Foreskin keratinocyte (primary cell): ENCODE measurements at places on chromosomes 11 and 22.

DNA sequence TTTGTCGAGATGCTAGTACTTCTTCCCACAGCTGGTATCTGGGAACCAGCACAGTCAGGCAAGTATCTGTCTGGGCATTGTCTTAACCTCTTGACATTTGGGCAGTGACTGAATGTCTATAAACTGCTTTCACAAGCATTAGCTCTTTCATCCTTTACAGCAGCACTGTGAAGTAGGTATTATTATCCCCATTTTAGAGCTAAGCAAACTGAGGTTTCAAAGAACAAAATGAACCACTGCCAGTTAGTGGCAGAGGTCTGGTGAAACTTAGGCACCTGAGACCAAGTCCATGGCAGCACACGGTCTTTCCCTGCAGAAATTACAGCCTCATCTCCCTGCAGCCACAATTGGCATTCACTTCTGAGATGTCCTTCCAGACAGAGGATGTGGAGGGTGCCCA, 111.0 kb upstream of the TBCEL start:
- DNase-seq, result no peak

- DNase-seq, result no peak
These were observed 505.6 kb upstream of the KIRREL3 start for GRCh38 chr11:127506126-127506525.

DNA sequence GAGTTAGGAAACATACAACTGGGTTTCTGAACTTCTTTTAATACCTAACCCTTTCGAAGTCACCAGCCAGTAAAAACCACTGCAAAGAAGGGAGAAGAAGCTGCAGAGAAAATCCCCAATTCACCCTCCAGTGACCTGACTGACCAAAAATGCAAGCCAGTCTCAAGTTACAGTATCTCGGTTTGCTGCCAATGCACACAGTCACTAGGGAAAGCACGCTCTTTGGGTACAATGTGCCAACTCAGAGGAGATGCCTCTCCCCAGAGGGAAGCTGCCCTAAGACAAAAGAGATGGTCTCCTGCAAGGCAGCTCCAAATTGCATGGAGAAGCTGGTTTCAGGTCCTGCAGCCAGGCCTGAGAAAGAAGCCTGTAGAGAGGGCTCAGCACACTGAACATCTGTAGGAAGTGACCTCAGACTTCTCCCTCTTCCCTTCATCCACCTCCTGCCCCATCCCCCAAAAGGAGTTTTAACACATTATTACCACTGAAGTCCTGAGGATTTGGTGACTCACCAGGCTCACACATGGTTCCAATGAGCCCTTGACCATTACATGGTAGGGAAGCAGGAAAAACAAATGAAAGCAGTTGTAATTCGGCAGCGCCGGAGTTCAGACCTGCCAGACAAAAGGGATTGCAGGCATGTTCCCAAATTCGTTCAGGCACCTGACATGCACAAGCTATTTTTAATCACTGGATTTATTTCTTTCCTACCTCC, 90.1 kb downstream of the ETS1 start:
- DNase-seq, result peak; percentile 83

GRCh38 chr11:111541254-111542061, 938 bp downstream of the LAYN start:
- no peak for DNase-seq

GRCh38 chr11:75384438-75385080, 14.8 kb upstream of the RPS3 start:
- DNase-seq, result no peak

GRCh38 chr11:68010090-68011041, at the start of gene ALDH3B1:
TSS of gene ALDH3B1 (plus strand) at chr11:68010327. CDS start at chr11:68015298, 4,971 bp downstream.
- no peak for DNase-seq

GRCh38 chr22:22934543-22935055, 47.0 kb downstream of the IGLL5 start:
- no peak for DNase-seq

GRCh38 chr11:119537306-119538253, 114.6 kb upstream of the THY1 start:
- DNase-seq, result no peak

GRCh38 chr11:88508759-88509581, 171.4 kb upstream of the CTSC start:
- no peak for DNase-seq

DNA sequence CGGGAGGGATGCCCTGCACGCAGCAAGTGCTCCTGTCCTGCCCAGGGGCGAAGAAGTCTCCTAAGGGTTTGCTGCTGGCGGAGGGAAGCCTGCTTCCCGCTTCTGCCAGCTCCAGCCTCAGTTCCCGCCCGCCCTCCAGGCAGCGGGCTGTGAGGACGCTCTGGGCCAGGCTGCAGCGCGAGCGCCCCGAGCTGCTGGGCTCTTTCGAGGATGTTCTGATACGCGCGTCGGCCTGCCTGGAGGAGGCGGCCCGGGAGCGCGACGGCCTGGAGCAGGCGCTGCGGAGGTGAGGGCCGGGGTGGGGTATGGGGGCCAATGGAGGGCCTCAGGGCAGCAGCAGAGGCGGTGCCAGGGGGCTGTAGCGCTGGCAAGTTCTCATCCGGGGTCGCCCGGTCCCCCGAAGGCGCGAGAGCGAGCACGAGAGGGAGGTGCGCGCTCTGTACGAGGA, 2.2 kb downstream of the CRACR2B start:
- no peak for DNase-seq

GRCh38 chr11:61553373-61554171, 27.3 kb downstream of the SYT7 start:
- no peak for DNase-seq

DNA sequence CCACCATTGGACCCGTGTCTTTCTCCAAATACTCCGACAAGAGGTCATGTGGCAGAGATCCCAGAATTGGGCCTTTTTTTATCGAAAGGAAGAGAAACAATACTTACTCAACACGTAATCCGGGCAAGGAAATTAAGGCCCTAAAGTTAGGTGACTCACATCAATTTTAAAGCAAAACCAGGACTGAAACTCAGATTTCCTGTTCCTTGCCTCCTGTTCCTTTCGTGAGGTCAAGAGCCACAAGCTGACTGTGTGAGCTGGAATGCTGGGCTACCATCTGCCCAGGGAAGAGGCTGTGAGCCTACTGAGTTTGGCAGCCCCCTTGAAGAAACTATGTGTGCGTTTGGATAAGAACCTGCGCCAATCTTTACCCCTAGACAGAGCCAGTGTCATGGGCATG, 27.1 kb upstream of the MRGPRX2 start:
- DNase-seq, result no peak

DNA sequence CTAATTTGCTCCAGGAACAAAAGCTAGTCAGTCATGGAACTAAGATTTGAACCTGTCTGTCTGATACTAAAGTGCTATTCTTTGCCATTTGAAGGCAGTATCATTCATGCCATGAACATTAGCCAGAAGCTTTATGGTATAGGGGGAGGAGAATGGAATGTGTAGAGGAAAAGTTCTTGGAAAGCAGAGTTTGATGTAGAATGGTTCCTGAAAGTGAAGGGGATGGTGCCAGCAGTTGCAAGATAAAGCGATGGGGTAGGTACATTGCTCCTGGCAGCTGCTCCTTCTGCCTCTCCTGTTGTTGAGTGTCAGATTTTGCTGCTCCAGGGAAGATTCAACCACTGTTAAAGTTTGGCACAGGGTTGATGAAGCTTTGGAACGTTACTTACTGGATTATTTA, 53.4 kb downstream of the ARHGAP42 start:
- peak; percentile 23 for DNase-seq

GRCh38 chr11:11584937-11585336, 36.9 kb downstream of the GALNT18 start:
- DNase-seq, result no peak

DNA sequence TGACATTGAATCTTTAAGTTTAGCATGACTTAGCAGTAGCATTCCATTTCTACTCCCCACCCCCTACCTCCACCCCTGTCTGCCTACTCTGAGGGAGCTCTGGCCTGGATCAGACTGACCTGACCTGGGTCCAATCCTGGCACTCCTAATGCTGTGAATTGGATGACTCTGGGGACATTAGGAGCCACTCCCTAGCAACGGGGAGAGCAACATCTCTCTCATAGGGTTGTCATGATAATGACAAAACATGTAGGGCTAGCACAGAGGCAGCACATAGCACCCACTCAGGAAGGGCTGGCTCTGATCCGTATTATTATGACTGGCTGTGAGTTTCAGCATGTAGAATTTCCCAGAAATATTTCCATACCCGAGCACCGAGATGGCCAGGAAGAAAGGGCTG, 40.5 kb downstream of the CABIN1 start:
- no peak for DNase-seq

DNA sequence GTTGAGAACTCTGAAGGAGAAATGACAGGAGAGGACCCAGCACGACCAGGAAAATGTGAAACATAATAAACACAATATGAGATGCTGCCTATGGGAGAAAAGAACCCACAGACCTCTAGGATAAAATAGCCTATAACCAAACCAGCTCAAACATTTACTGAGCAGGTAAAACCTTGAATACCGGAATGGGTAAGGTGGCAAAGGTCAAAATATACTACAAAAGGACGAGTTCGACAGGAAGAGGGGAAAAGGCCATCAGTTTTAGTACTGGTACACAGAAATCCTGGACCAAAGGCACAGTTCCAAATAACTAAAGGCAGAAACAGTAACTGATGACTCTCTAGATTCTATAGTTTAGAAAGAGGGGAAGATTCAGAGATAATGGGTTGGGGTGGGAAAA, 96.3 kb downstream of the AMBRA1 start:
- DNase-seq, result no peak

GRCh38 chr11:68980776-68981065, at the start of gene MRGPRD:
TSS of gene MRGPRD (minus strand) at chr11:68980986. CDS start at chr11:68980986, 0 bp downstream.
- no peak for DNase-seq

- DNase-seq, result no peak
These were observed 83.6 kb downstream of the INSC start for GRCh38 chr11:15198284-15198683.

DNA sequence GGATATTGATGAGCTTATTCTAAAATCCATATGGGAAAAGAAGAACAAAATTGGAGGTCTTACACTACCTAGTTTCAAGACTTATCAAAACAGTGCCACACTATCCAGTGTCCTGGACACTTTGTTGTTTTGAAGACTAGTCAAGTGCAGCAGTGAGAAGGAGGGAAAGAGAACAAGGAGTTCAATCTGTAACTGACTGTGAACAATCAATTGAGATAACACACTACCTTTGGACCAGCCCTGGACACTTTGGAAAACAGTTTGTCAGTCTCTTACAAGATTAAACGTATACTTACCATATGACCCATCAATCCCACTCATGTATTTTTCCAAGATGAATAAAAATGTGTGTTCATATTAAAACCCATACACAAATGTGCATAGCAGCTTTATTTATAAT, 10.0 kb upstream of the CSTF3 start:
- no peak for DNase-seq

DNA sequence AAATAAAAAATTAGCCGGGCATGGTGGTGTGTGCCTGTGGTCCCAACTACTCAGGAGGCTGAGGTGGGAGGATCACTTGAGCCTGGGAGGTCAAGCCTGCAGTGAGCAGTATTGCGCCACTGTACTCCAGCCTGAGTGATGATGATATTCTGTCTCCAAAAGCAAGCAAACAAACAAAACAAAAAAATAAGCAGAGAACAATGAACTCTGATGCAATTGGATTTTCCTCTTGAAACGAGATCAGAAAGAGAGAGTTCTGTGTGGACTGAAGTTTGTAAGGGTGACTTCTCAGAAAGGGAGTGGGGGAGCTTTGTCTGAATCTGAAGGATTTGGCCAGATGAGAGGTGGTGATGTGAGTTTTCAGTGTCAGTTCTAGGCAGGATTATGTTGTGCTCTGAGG, 6.0 kb upstream of the TMEM123 start:
- no peak for DNase-seq

DNA sequence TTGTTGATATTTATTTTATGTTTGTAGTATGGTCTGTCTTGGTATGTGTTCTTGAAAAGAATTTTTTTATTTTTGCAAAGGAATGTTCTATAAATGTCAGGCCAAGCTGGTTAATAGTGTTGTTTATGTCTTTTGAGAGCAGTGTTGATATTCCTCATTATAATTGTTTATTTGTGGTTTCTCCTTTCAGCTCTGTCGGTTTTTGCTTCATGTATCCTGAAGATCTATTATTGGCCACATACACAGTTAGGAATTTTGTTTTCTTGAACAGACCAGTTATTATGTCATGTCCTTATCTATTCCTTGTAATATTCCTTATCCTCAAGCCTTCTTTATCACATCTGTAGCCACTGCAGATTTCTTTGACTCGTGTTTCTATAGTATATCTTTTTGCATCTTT, 56.5 kb downstream of the PDHX start:
- no peak for DNase-seq

DNA sequence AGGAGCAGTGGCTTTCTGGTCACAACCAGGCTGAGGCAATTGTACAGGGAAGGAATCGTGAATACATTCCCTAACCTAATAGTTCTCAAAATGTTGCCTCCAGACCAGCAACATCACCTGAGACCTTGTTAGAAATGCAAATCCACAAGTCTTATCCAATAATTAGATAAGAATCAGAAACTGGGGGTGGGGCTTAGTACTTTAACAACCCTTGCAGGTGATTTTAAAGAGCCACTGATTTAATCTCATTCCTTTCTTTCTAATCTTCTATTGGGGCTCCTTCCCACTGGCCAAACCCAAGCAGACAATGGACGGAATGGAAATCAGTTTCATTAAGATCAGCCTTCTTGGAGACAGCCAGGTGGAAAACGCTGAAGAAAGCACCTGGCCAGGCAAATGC, 142.4 kb upstream of the DDI1 start:
- DNase-seq, result no peak

DNA sequence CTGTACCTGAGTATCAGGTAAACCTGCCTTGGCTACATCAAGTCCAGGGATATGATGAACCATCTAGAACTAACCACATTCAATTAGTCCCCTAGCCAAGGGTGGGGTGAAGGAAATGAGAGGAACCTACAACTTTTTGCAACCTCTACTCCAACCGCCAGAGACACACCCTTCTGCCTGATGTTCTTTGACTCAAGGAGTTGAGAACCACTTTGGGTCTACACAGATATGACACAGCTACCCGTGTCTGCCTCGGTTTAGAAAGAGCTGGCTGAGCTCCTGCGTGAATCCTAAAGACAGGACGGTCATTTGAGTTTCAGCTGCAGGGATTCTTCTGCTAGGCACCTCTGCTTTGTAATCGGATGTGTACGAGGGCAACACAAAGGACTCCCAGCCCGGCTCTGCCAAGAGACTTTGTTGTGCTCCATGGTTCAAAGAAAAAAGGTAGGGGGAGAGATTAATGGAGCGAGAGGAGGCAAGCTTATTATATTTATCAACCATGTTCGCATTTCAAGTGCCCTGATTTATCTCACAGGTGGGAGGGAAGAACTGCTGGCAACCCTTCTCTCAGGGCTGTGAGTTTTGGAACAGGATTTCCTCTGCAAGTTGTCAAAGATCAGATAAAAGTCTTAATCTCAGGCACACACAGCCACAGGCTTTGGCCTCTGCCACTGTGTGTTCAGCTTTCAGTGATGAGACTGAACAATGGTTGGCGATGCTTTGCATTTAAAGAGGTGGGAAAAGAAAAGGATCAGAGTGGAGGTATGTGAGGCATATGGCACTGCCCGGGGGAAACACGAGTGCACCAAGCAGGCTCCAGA, 35.1 kb downstream of the FLI1 start:
- DNase-seq, result no peak

DNA sequence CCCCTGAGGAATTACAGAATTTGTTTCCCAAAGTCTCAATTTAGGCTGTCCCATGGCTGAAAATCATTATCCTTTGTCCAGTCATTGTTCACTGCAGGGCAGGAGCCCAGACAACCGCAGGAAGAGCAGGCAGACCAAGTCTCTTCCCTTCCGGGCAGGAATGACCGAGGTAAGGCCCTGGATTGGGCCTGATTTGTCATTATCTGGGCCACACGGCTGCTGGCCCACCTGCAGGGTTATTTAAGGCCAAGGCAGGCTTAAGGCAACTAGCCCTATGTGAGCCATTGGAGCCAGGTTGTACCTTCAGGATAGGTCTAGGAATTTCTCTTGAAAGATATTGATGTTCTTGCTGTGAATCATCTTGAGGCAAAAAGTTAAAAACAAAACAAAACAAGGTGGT, 9.7 kb upstream of the IL10RA start:
- no peak for DNase-seq
